ENCODE measurements at places on chromosomes 7 and 10.

GRCh38 chr7:47337531-47337930 lies 244.4 kb downstream of the TNS3 start:
- DNase-seq = no peak

- DNase-seq = no peak
Observed at GRCh38 chr10:33897291-33897752, 562.9 kb upstream of the NRP1 start.

GRCh38 chr7:96093435-96093834 lies 228.5 kb downstream of the SLC25A13 start:
- no peak for DNase-seq

DNA sequence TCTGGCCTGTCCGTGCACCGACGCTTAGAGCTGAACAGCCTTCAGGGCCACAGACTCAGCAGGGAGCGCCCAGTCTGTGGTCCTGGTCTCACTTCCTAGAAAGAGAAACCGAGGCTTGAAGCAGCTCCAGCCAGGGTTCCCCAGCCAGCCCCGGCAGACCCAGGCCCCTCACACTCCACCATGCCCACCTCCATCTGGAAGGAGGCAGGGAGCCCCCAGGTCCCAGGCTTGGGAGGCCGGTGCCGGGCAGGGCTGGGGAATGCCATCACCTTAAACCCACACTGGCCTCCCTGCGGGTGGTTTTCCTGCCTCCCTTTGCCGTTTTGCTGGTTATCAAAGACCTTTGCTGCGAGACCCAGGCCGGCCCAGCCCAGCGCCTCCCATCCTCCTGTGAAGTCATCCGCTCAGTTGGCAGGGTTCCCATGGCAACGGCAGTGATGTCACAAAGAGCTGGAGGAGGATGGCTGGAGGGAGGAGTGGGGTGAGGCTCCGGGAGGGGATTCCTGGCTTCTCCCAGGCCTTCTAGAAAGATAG lies 24.0 kb downstream of the ELFN1 start:
- DNase-seq = no peak

- DNase-seq = no peak
Observed at GRCh38 chr7:106568002-106568679, 92.8 kb downstream of the CCDC71L start.

DNA sequence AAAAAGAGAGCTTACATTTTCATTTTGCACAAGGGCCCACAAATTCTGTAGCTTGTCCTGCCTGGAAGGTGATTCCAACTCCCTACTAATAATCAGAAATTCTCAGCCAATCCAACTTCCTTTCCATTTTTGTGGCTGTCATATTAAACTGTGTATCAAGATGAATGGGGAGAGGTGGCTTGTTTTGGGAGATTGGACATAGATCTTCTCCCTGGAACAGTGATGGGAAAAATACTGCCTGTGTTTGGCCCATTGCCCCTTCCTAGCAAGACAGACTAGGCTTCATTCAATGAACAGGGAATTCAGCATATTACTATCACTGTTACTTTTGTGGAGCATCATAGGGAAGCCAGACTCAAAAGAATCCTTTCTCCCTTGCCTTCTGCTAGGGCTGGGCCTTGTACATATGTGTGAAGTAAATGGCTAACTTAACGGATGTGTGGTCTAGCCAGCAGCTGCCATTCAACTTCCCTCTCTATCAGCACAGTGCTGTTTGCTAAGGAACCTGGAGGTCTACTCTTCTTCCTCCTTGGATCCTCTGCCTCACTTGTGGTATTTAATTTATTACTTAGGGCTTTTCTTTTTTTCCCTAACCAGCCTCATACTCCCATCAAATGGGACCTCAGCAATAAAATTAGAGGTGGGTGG lies 326.0 kb downstream of the BICC1 start:
- DNase-seq = no peak

DNA sequence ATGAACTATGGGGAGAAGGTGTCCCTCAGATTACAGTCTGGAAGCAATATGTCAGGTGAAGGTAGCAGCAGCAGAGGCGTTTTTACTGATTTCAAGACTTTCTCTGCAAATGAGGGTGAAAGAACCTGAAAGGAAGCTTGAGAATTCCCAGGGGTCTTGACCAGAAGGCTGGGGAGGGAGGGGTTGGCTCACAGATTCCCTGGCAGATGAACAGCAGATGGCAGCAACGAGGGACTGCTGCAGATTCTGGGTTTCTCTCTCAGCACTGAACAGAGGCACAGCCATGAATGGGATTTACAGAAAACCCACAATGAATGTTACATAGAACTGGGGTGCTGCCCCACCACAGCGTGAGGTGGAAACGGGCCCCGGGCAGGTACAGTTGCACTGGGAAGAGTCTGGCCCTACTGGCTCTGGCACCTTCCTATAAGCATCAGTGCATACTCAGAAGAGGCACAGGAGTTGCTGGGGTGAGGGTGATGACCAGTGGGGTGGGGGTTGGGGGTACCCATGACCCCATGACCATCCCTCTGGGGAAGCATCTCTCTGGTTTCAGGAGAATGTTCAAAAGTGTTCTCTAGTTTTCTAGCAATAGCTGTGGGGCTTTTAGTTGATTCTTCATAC lies 317.8 kb downstream of the SH2D4B start:
- no peak for DNase-seq

- DNase-seq = no peak
Observed at GRCh38 chr10:8534096-8534495, 479.6 kb downstream of the GATA3 start.

- DNase-seq = no peak
Observed at GRCh38 chr10:5291501-5292195, 73.1 kb upstream of the UCN3 start.

- no peak for DNase-seq
Observed at GRCh38 chr7:130960208-130960988, 226.4 kb upstream of the KLF14 start.

- DNase-seq = no peak
Observed at GRCh38 chr10:97830064-97830463, 19.6 kb upstream of the GOLGA7B start.

GRCh38 chr10:70918851-70919530 lies 30.6 kb upstream of the PCBD1 start:
- DNase-seq = no peak

DNA sequence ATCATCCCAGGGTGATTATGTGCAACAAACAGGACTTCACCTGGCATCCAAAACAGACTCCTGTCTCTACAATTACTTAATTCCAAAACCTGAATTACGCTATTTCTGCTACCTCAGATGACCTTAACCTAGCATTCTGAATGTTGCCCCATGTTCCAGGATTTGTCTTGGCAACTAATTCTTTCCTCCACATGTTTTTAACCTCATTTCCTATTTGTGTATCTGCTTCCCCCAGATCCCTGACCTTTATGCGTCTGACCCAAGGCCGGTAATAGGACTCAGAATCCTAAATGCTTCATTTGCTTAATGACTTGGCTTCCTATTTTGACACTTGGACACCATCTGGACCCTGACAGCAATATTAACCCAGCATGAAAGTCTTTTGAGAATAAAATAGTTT lies 8.7 kb upstream of the ING3 start:
- no peak for DNase-seq

GRCh38 chr10:91345716-91346115 lies 64.4 kb upstream of the HECTD2 start:
- no peak for DNase-seq

DNA sequence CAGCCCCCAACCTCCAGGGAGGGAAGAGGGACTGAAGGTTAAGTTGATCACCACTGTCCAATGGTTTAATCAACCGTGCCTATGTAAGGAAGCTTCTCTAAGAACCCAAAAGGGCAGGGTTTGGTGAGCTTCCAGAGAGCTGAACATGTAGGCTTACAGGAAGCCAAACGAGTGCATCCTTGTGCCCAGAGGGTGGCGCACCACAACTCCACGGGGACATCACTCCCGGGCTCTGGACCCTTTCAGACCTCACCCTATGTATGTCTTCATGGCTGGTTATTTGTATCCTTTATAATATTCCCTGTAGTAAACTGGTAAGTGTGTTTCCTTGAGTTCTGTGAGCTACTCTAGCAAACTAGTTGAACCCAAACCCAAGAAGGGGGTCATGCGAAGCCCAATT lies 11.5 kb upstream of the NFKB2 start:
- DNase-seq = no peak

DNA sequence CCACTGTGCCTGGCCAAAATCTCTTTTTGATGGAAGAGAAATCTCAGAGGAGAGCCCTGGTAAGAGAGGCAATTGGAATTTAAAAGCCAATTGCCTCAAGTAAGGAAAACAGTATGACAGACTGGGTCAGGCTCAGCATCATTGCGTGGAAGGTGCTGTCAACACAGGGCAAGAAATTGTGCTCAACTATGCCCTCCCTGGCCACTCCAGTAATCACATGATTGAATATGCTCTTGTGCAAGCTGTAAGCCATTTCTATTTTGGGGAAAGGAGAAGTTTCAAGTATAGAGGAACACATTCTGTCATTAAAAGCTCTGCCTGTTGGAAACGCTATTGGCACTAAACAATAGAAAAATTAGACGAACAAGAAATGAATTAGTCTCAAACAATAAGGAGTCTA lies 1127.7 kb downstream of the REEP3 start:
- DNase-seq = no peak

- DNase-seq = no peak
Observed at GRCh38 chr10:13615650-13616300, 29.0 kb downstream of the PRPF18 start.

DNA sequence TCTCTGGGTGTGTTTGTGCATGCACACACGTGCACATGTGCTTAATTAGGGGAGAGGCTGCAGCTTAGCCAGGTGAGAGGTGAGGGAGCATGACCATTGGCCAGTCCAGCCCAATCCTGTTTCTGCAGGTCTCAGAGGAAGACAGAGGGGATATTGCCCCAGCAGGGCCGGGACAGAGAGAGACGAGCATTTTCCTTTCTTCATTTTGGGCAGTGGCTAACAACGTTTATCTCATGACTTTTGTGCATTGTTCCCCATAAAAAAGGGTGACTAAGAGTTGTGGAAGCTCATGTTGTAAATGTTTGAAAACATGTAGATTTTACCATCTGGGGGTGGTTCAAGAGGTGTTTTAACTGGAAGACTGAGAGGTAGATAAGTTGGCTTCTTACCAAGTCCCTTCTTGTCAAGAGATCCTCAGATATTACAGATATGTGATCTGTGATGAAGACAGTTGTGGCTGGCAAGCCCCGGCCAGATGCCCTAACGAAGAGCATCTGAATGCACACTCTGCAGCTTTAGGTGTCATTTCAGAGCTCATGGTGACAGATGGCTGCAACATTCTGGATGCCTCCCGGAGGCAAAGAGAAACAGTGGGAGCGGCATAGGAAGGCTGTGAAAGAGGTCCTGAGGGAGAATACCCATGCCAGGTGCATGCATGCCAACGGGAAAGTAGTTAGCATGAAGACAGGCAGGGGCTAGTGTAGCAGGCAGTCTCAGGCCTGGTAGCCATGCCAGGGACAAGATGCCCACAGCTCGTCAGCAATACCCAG lies 16.7 kb upstream of the DMBT1 start:
- DNase-seq = no peak

- DNase-seq = no peak
Observed at GRCh38 chr10:4656576-4657194, 169.3 kb upstream of the AKR1E2 start.

GRCh38 chr7:107638594-107638993 lies 22.0 kb upstream of the SLC26A4 start:
- no peak for DNase-seq

Data from stimulated activated CD4-positive, alpha-beta T cell treated with anti-CD3 and anti-CD28 coated beads, TNF-alpha, amount 100 ng/mL, for 4 hours (primary cell).